Cardiac muscle cell (in vitro differentiated cells and primary cell): ENCODE measurements at places on chromosomes 11 and 22. TPM values are rescaled to one million over a fixed set of nuclear protein-coding genes. Genes with fewer than 3 reads are reported as not detected.

DNA sequence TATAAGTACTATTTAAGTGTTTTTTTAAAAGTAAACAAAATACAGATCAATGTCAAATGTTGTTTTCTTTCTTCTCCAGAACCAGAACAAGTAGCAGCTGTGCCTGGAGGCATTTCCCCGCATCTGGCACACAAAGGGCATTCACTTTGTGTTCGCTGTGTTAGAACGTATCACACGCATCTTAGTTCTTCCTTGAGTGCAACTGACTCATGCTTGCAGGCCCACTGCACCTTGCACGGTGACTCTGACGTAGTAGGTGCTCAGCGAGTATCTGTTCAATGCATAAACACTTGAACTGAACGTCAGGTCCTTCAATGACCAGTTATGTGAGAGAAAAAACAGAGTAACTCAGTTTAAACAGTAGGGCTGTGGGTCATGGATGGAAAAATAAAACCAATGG lies 3.5 kb downstream of the IFT27 start:
- H3K27ac ChIP-seq, result no peak overlapping the region
- DNase-seq, result no peak
- no peak overlapping the region for H3K4me3 ChIP-seq
- H3K4me1 ChIP-seq, result no peaks in the 10 kb centered on the region

DNA sequence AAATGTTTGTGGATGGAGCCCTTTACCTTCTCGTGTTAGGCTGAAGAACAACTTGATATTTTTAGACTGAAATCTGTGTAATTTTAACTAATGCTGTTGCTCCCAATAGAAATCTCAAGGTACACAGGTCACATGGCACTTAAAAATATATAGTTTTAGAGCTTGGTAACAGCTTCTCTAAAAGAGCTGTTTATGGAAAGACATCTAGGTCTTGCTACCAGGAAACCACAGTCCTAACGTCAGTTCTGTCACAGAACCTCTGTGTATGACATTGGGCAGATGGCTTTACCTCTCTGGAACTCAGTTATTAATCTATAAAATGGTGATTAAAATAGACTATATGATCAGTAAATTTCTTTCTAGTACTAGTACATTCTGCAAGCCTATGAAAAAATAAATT lies 35.4 kb downstream of the PAK1 start:
- DNase-seq, result no peak
- H3K4me1 ChIP-seq, result no peaks in the 10 kb centered on the region
- no peak overlapping the region for H3K4me3 ChIP-seq

Gene KCNA4
- total RNA-seq, result 1.4 and 7.1 TPM in 2 replicates

Gene RANGAP1
- 68.7 and 125 TPM in 2 replicates for total RNA-seq

DNA sequence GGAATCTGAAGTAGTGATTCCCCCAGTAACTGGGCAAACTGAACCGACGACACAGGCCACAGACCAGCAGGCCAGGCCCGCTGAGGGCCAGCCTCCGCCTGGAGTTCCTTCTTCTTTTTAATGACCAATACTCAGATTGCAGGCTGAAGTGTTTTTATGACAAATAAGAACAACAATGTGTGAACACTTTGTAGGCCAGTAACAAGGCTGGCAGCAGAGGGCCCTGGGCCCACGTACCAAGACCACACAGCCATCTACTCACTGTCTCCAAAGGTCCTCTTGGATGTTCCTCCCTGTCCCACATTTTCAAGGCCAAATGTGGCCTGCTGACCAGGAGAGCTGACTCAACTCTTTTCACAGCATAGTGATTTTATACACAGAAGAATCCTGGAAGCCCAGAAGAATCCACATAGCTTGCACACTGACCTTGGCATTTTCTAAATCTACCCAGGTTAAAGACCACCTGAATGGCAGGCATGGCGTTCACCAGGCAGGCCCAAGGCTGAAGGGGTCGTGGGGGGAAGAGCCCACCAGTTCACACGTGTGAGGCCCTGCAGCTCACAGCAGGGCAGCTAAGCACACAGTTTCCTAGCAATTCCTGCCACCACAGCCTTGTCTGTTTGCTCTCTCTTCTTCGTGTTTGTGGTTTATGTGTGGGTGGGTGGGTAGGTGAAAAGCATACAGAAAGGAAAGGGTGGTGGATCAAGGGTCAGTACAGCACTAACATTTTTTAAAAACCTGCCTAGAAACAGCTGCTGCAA lies 13.3 kb downstream of the SMCO4 start:
- H3K36me3 ChIP-seq, result no peaks in the 10 kb centered on the region
- peaks cover 84% of the 10 kb centered on the region for H3K4me1 ChIP-seq
- DNase-seq, result no peak
- H3K27ac ChIP-seq, result peak overlapping the region; percentile 96
- no peaks in the 10 kb centered on the region for H3K27me3 ChIP-seq

Gene RBMXL2
- 0.25 and 0.54 TPM in 2 replicates for total RNA-seq

DNA sequence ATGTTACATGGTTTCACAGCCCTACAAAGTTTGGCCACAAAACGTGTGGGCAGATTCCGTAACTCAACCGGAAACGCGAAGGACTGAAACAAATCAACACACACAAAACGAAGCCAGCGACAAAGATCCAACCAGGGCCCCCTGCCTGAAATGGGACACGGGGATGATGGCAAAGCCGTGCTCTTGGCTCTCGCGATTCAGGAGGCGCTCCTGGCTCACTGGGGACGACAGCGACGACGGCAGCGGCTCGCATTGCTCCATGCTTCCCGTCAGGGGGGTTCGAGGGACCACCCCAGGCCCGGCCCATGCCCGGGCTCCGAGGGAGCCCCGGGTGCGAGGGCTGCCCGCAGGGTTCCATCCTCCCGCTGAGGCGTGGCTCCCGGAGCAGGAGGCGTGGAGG lies 4786.8 kb upstream of the OR11H1 start:
- no peak for DNase-seq
- H3K27me3 ChIP-seq, result no peaks in the 10 kb centered on the region
- H3K27ac ChIP-seq, result no peak overlapping the region
- no peaks in the 10 kb centered on the region for H3K36me3 ChIP-seq

Gene LMO1
- total RNA-seq, result 0.45 and 1.4 TPM in 2 replicates

DNA sequence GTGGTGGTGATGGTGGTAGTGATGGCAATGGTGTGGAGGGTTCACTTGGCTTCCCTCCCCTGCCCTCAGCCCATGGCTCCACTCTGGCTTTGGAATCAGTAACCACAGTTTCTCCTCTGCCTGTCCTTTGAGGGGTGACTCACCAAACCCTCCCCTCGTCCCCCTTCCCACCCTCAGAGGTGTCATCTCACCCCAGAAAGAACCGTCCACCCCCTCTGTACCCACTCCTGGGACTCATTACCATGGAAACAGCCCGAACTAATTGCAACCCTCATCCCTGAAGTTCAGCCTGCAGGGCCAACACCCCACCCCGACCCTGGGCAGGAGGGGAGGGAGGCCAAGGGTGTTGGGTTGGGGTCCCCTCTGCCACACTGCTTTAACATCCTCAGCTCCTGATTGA lies 26.6 kb downstream of the PHLDB1 start:
- H3K27me3 ChIP-seq, result no peaks in the 10 kb centered on the region
- peaks cover 22% of the 10 kb centered on the region for H3K36me3 ChIP-seq
- H3K4me1 ChIP-seq, result peaks cover 12% of the 10 kb centered on the region

Gene DDTL
- 3.5 and 6.6 TPM in 2 replicates for total RNA-seq

- H3K27ac ChIP-seq, result no peak overlapping the region
- DNase-seq, result peak; percentile 1
- peaks cover 5% of the 10 kb centered on the region for H3K27me3 ChIP-seq
Observed at GRCh38 chr22:33188326-33188725, 130.1 kb upstream of the SYN3 start.

DNA sequence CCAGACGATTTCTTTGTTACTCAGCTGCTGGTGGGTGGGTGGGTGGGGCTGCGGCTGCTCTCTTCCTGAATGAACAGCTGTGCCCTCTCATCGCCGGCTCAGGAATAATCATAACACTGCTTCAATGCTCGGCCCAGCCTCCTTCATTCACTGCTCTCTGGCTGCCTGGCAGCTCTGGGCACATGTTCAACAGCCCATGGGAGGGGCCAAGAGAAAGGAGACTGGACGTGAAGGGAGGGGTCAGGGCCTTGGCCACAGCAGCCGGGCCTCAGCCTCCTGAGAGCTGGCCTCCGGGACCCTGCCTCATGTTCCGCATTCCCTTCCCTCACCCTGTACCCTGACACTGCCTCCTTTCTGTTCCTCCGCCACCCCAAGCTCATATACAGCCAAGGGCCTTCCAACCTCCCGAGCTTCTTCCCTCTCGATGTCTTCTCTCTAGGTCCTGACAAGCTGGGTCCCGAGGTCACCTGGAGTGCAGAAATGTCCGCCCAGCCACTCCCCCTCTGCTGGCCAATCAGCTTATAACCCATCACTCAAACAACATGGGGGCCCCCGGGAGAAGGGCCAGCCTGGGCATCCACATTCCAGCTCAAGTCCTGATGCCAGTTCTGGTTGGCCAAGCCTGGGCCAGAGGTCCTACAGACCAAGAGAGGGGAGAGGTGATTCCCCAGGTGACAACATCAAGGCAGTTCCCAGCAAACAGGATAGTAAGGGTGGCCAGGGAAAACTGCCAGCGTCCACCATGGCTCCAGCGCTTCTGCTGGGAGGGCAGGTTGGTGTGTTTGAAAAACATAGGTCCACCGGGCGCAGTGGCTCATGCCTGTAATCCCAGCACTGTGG lies 3.2 kb upstream of the CSDC2 start:
- H3K4me3 ChIP-seq, result no peak overlapping the region
- H3K4me1 ChIP-seq, result peaks cover 32% of the 10 kb centered on the region
- no peaks in the 10 kb centered on the region for H3K36me3 ChIP-seq
- no peaks in the 10 kb centered on the region for H3K27me3 ChIP-seq
- H3K27ac ChIP-seq, result peak overlapping the region; percentile 15

Gene TH
- total RNA-seq, result not detected in 2 replicates

DNA sequence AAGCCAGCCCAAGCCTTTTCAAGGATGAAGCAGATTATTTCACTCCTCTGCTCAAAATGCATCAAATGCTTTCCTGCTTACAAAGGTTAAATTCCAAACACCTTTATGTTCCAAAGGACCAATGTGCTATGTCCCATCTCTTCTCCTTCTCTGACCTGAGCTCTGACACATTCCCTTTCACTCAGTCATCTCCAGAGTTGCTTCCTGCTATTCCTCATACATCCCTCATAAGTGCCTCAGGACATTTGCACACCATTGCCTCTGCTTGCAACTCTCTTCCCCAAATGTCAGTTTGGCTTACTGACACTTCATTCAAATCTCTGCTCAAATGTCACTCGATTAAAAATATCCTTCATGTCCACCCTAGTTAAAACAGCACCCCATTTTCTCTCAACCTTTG lies 53.3 kb upstream of the BMAL1 start:
- H3K36me3 ChIP-seq, result no peaks in the 10 kb centered on the region
- DNase-seq, result no peak
- H3K27me3 ChIP-seq, result no peaks in the 10 kb centered on the region
- no peak overlapping the region for H3K4me3 ChIP-seq
- H3K27ac ChIP-seq, result no peak overlapping the region

DNA sequence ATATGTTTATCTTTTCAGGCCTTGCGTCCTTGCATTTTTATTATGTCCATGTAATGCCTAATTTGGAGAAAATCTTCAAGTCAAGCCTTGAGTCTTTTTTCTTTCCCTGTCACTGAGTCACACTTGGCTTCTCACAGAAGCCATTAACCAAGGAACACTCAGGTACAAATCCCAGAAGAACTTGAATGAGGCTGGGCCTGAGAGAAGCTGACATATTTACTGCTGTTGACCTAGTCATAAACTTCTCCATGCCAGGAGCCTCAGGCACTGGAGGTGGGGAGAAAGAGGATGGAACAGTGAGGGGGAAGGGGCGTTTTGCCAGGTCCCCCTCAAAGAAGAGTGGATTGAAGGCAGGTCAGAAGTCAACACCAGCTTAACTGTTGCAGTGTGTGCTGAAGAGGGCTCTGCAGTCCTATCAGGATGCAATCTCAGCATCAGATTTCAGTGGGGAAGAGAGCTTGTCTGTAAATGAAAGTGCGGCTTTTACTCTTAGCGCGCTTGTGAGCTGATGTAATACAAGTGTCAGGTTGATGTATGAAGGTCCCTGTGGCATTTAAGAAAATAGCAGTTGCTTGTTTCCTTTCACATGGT lies 526.0 kb downstream of the ETS1 start:
- no peaks in the 10 kb centered on the region for H3K36me3 ChIP-seq
- no peak for DNase-seq
- H3K27me3 ChIP-seq, result no peaks in the 10 kb centered on the region
- H3K4me3 ChIP-seq, result no peak overlapping the region
- H3K27ac ChIP-seq, result no peak overlapping the region

Gene PATE4
- not detected in 2 replicates for total RNA-seq

DNA sequence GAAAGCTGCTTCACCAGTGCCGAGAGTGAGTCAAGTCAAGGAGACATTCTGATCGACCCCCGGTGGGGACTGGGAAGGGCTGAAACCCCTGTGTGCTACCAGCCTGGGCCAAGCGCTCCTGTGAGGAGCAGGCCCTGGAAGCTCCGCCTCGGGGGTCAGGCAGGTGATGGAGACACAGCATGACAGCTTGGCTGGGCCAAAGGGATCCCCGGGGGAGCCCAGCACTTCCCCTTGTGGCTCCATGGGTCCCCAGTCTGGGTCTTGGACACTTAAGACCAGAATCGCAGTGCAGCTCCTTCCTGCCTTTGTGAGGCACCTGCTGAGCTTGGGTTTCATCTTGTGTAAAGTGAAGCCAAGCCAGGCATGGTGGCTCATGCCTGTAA lies 89.2 kb downstream of the MORC2 start:
- H3K4me1 ChIP-seq, result peaks cover 34% of the 10 kb centered on the region
- H3K27ac ChIP-seq, result peak overlapping the region; percentile 47
- no peaks in the 10 kb centered on the region for H3K36me3 ChIP-seq
- H3K27me3 ChIP-seq, result no peaks in the 10 kb centered on the region
- H3K4me3 ChIP-seq, result no peak overlapping the region

DNA sequence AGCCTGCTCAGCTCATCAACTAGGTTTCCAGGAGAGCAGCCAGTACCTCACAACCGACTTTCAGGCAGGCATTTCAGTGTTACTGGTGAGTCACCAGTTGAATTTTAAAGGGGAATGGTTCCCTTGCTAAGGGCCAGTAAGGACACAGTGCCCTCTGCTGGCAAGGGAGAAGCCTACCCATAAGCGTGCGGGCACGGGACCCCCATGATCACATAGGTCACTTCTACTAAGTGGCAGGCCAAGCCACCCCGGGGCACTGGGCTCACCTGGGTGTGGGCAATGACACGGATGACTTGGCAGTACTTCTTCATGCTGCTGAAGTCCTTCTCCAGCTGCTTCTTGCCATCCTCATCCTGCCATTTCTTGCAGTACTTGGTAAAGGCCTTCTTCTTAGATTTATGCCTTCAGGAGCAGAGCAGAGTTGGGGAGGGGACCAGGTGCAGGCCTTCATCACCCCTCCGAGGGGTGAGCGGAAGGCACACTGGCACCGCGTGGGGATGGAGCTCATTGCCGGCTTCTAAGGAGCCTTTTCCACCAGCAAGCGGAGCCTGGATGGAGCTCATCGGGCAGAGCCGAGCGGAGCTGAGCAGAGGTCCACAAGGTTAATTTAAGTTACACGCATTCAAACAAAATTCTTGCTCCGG lies 2.9 kb downstream of the RPL3 start:
- DNase-seq, result peak; percentile 95
- H3K4me3 ChIP-seq, result peak overlapping the region; percentile 2
- peaks cover 15% of the 10 kb centered on the region for H3K4me1 ChIP-seq
- H3K27me3 ChIP-seq, result no peaks in the 10 kb centered on the region

Gene CHRNA10
- 1.1 and 1.4 TPM in 2 replicates for total RNA-seq

- DNase-seq, result no peak
- H3K4me1 ChIP-seq, result no peaks in the 10 kb centered on the region
- H3K27me3 ChIP-seq, result no peaks in the 10 kb centered on the region
- H3K4me3 ChIP-seq, result no peak overlapping the region
Observed at GRCh38 chr22:38346506-38346905, 29.3 kb upstream of the CSNK1E start.

- no peaks in the 10 kb centered on the region for H3K4me1 ChIP-seq
- H3K27me3 ChIP-seq, result no peaks in the 10 kb centered on the region
- no peak overlapping the region for H3K4me3 ChIP-seq
- DNase-seq, result no peak
- no peaks in the 10 kb centered on the region for H3K36me3 ChIP-seq
Observed at GRCh38 chr11:70952191-70952590, 300.2 kb downstream of the SHANK2 start.
